ENCODE measurements at places on chromosomes 2 and 18.

- H3K36me3 ChIP-seq: no peaks in the 10 kb centered on the region
- H3K27ac ChIP-seq: no peak overlapping the region
- H3K27me3 ChIP-seq: no peaks in the 10 kb centered on the region
- H3K4me3 ChIP-seq: no peak overlapping the region
- H3K4me1 ChIP-seq: no peaks in the 10 kb centered on the region
These were observed 979.5 kb upstream of the FAM98A start for GRCh38 chr2:34578641-34579040.

GRCh38 chr2:110873056-110873502 lies 140.7 kb downstream of the ACOXL start:
- no peak for DNase-seq
- no peak overlapping the region for H3K4me3 ChIP-seq
- no peak overlapping the region for H3K27ac ChIP-seq
- H3K27me3 ChIP-seq: no peaks in the 10 kb centered on the region

- DNase-seq: no peak
- H3K36me3 ChIP-seq: no peaks in the 10 kb centered on the region
- no peaks in the 10 kb centered on the region for H3K4me1 ChIP-seq
- H3K27ac ChIP-seq: no peak overlapping the region
- H3K27me3 ChIP-seq: no peaks in the 10 kb centered on the region
These were observed 170.2 kb downstream of the PRKCE start for GRCh38 chr2:45821558-45822271.

DNA sequence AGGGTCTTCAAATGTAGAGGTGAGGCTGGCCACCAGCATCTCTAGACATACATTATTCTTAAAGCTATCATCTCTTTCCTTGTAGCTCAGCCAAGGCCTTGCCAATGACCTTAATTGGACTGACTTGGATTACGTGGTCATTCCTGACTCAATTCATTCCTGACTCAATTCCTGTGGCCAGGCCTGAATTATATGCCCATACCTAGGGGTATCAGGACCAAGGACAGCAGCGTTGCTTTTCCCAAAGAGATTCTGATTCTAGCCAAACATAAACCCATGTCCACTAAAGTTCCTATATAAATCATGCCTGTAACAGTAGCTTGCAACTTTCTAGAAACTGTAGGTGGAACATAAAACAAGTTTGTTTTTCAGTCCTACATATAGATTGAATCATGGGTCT lies 231.7 kb downstream of the ARL6IP6 start:
- H3K27ac ChIP-seq: no peak overlapping the region
- H3K27me3 ChIP-seq: no peaks in the 10 kb centered on the region
- no peaks in the 10 kb centered on the region for H3K4me1 ChIP-seq
- no peak for DNase-seq
- no peaks in the 10 kb centered on the region for H3K36me3 ChIP-seq
